NCI-H1930 (cell line): ENCODE measurements at places on chromosomes 7 and 10.
A peak's percentile ranks its signal among the peaks of the same experiment; 100 is the strongest.

DNA sequence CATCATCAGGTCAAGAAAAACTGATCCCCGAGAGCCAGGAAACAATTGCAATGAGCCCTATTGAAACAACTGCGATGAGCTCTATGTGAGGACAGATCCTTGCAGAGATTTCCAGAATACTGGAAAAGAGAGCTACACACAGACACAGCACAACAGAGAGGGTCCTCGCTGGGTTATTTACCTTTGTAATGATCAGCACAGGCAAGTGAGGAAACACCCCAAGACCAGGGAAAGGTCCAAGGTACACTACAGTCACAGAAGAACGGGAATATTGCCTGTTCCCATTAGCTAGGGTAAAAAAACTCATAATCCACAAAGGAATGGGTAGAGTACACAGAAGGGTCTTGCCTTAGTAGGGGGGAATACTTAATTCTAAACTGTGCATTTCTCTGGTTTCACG lies 152.7 kb downstream of the ZNF438 start:
- DNase-seq = no peak

DNA sequence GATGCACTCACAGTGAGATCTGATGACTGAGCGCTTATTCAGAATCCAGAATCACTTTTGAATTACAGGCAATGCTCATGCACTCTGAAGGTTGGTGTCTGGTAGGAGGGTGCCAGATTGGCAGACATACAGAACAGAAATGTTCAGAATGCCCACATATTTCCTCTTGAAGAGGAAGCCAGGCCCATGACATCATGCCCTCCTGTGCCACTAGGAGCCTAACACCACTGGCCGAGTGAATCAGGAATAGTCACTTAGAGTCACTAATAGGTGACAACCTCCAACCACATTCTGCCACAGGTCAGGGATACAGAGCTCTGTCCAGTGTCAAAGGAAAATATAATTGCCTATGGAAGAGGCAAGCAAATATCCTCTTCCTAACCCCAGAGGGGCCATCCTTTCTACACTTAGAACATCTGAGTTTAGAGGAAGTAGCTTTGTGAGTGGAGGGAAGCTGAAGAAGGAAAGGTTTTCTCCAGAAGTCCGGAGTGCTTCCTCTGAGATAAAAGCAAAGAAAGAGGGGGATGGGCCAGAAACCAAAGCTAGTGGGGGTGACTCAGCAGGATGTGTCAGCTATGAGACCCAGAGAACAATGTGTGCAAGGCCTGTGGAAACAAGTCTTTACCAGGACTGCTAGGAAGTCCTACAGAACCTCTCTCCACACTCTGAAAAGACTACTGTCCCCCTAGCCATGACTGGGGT lies 838.8 kb downstream of the GRID1 start:
- DNase-seq = no peak

DNA sequence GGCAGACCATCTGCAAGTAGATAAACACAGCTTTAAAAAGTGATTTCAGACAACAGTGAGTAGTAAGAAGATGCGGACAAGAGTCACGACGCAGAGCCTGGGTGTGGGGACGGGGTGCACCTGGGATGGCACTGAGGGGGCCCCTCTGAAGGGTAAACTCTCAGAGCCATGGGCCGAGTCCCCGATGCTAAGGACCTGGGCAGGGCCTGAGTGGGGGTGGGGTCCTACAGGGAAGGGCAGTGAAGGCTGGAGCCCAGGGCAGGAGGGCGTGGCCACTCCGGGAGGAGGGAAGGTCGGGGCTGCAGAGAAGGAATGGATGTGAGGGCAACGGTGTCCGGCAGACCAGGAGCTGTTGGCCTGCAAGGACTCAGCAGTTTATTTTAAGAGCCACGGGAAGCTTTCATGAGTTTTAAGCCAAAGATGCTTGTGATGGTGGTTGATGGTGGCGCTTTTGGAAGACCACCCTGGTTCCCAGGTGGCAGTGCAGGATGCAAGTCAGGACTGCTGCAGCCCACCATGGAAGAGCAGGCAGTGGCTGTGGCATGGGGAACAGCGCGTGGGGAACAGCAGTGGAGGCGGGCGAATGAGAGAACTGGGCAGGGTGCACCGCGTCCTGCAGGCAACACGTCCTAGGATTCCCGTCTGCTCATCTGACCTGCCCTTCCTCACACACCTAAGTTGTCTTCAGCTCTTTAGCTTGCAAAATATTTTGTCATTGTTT lies 296.8 kb downstream of the DNAJB6 start:
- DNase-seq = no peak

- no peak for DNase-seq
These were observed 21.3 kb upstream of the ZMIZ2 start for GRCh38 chr7:44727158-44727936.

DNA sequence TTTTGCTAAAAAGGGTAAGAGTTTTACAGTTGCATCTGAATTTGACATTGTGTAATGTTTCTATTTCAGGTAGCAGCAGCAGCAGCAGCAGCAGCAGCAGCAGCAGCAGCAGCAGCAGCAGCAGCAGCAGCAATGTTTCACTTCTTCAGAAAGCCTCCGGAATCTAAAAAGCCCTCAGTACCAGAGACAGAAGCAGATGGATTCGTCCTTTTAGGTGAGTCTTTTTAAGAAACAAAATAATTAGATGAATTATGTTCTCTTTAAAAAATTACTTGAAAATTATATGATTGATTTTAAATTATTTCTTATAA lies 32.6 kb downstream of the UMAD1 start:
- no peak for DNase-seq

DNA sequence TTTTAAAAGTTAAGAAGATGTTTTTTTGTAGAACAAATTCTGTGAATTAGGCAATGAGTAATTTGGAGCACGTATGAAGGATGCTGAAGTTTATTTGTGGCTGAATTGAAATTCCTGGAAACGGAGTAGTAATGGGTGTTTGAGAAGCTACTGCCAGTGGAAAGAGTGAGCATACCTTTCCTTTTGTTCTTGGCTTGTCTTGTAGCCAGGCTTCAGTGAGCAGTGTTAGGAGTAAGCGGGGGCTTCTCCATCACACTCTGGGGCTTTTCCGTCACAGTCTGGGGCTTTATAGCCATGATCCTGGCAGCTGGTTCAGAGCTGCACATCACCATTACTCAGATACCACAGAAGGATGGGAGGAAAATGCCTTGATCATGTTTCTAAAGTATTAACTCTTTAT lies 32.3 kb downstream of the GARS1 start:
- DNase-seq = no peak

- DNase-seq = no peak
These were observed 10.6 kb downstream of the INTS1 start for GRCh38 chr7:1493571-1493970.

- DNase-seq = no peak
These were observed 48.5 kb downstream of the GNAT3 start for GRCh38 chr7:80463272-80463920.

- DNase-seq = no peak
These were observed 39.4 kb downstream of the ADRA2A start for GRCh38 chr10:111116211-111116610.

- no peak for DNase-seq
These were observed 30.4 kb downstream of the RAMP3 start for GRCh38 chr7:45187946-45188411.

GRCh38 chr10:50622706-50623662 lies 772 bp downstream of the SGMS1 start:
- DNase-seq = no peak

GRCh38 chr7:361680-362401 lies 71.9 kb downstream of the FOXL3 start:
- DNase-seq = no peak

DNA sequence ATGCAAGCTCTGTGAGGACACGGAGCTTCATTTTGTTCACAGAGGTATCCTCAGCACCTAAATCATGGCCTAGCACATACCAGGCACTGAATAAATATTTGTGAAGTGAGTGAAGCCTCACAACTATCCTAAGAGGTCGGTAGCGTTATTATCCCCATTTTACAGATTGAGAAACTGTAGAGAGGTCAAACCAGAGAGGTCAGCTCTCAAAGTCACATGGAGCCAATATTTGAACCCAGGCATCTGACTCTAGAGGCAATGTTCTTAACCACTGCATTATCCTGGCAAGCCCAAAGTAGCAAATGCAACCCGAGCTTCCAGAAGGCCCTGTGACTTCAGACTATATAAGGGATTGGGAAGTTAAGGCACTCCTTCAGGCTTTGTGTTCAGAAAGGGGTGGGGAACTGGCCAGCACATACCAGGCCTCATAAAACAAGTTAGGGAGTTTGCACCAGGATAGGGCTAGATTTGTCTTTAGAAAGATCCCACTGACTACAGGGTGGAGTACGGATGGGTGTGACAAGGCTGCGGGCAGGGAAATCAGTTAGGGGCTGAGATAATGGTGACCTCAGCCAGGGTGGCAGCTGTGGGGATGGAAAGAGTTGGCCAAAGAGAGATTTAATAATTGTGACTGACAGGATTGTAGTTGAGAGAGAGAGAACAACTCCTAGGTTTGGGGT lies 101.4 kb downstream of the TBXAS1 start:
- DNase-seq = no peak

DNA sequence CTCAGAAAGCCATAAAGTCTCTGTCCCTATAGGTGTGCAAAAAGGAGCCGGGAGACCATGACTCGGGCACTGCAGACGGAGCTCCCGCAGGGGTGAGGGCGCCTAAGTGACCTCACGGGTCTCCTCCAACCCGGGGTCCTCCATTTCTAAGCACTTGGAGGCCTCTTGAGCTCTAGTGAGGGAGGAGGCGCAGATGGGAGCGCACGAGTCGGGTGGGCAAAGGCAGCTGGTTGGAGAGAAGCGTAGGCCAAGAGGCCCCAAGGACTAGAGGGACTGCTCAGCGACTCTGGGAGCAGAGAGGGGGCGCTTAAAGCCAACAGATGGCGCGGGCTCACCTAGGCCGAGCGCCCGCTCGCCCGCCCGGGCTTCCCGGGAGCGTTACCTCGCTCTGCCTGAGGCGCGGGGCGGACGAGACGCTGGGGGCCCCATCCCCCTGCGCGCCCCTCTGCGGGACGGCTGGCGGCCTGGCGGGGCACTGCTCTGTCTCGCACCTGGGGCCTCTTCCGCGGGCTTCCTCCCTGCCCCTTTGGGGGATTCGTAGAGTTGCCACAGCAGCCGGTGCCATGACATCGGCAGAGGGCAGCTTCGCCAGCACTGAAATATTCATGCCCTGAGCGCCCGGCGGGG lies 523 bp upstream of the CDH23 start:
- peak; percentile 28 for DNase-seq

DNA sequence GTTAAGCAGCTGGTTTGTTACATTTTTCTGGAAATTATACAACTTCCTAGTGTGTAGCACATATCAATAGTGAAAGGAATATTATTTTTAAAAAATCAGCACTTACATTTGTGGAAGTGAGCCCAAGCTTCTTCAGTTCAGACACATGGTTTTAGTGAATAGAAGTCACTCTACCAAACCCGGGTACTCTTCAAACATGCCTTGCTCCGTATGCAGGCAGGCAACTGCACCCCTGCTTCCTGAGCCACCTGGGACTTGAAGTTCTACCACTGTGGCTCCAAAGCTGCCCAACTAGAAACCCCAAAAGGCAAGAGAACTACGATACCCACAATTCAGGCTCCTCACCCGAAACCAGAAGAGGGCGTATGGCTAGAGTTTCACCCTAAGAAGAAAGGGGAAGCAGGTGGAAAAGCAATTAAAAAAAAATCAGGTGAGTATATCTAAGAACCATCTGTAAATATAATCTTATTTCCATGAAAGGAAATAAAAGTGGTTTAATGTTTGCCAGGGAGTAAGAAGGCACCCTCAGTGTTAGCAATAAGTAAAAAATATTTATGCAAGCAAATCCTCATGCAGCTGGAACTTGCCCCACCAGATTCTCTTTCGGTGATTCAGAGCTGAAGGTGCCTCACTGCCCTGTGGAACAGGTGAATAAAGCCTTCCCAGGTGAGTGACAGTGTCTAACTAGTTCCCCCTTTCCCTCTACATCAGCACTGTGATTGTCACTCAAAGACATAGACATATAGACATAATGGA lies at the start of gene MACC1:
Gene MACC1, minus strand, starts transcription at position 192 of the 756 bp plus-strand sequence. CDS start 55,522 bp downstream, outside the sequence.
- no peak for DNase-seq

- DNase-seq = no peak
These were observed 227.8 kb downstream of the DNAJB6 start for GRCh38 chr7:157564517-157565177.

- no peak for DNase-seq
These were observed 5.0 kb upstream of the ANKRD61 start for GRCh38 chr7:6026011-6026819.

- no peak for DNase-seq
These were observed 2.5 kb downstream of the PRR15 start for GRCh38 chr7:29565982-29566746.

DNA sequence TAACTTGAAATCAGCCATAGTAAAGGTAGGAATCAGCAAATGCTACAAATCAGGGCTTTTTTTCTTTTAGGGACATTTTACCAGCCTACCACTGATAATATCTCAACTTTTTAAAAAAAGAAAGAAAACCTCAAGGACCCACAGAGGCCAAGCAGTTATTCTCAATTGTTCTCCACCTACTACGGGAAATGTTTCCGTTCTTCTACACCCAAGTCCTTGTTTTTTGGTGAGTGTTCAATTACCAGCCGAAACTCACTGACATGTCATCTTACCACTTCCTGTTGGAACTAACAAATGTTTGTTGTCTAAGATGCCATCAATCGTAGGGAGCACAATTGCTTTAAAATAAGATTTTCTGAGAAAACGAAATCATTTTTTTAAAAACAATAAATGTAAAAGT lies 50.2 kb upstream of the CDK1 start:
- no peak for DNase-seq

- no peak for DNase-seq
These were observed 1.6 kb downstream of the FEZF1 start for GRCh38 chr7:122302761-122303530.

- no peak for DNase-seq
These were observed 87.7 kb upstream of the CHST15 start for GRCh38 chr10:124180947-124181549.

DNA sequence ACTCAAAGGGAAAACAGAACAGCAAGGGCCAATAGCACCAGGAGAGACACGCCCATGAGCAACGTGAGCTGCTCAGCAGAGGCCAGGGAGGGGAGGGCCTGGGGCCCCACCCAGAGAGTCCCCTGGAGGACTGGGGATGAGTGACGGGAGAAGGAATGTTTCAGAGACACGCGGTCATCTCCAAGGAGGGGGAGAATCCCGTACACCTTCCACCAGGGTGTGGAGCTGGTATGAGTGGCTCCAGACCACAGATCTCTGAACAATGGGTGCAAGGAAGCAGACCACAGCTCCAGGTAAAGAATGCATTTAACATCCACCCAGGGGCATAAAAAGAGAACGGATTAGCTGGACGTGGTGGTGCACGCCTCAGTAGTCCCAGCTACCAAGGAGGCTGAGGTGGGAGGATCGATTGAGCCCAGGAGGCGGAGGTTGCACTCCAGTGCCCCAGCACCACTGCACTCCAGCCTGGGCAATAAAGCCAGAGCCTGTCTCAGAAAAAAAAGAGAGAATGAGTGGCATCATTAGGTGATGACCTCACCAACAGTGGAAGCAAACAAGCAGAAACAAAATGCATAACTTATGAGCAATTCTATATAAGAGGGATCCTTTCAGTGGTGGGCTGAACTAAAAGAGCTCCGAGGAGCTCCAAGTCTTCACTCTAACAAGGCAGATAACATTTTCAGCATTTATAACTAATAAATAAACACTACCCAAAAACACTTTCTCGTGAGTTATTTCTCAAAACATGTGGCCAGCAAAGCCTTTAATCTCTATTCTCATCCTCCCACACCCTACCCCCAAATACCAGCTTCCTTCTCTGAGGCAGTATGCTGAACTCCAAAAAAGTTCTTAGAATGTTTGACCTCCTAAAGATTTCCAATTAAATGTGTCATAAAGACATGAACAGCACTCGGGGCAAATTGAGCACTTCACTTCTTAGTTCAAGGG lies 12.5 kb downstream of the PSAP start:
- no peak for DNase-seq
